ENCODE measurements at places on chromosomes 6 and 20. TPM values are rescaled to one million over a fixed set of nuclear protein-coding genes. Genes with fewer than 3 reads are reported as not detected.

Gene POPDC3
- total RNA-seq = not detected

Gene KCNK5
- 1.8 TPM for total RNA-seq

DNA sequence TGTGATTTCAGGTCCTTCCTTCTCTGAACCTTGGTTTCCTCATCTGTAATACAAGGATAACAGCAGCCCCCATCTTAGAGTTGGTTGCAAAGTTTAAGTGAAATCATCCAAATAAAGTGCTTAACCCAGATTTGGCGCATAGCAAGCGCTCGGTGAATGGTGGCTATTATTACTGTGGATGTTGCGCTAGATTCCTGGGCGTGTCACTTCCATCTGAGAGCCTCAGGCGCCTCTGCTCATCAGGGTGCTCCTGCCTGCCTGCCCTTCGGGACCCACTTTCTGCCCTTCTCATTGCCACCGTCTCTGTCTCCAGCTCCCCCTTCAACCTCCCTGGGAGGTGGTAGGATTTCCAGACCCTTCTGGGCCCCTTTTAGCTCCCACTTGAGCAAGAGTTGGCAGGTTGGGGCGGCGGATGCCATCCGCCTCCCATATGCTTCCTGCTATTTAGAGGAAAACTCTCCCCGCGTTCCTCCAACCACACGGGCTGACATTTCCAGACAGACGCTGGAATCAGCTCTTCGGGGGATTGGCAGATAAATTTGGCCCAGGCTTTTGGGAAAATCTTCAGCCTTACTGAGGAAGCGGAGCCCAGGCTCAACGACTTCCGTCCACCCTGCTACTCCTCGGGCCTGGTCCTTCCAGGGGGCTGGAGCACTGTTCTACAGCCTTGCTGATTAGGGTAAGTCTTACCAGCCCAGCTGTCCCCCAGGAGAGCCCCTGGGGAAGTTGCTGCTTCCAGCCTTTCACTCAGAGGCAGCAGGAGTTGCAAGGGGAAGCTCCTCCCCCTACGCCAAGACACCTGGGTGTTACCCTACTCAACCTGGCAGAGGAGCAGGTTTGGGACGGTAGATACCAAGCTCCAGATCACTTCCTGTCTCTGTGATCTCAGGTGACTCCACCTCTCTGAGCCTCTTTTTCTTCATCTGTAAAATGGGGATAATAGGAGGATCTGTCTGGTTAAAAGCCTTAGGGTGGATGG is 71.5 kb downstream of the DLGAP4 start:
- peaks cover 2% of the 10 kb centered on the region for H3K27me3 ChIP-seq
- H3K27ac ChIP-seq = no peak overlapping the region
- DNase-seq = no peak
- H3K36me3 ChIP-seq = no peaks in the 10 kb centered on the region
- H3K4me3 ChIP-seq = no peak overlapping the region

GRCh38 chr6:87799651-87800050 is 97.6 kb upstream of the AKIRIN2 start:
- no peak for DNase-seq
- no peaks in the 10 kb centered on the region for H3K27me3 ChIP-seq
- no peak overlapping the region for H3K4me3 ChIP-seq
- H3K4me1 ChIP-seq = no peaks in the 10 kb centered on the region

- no peak for DNase-seq
- H3K4me1 ChIP-seq = no peaks in the 10 kb centered on the region
- no peaks in the 10 kb centered on the region for H3K27me3 ChIP-seq
- H3K27ac ChIP-seq = no peak overlapping the region
- no peaks in the 10 kb centered on the region for H3K36me3 ChIP-seq
Measured at GRCh38 chr20:36098364-36098763, 56.2 kb upstream of the EPB41L1 start.

Gene NEU1
- 88.4 TPM for total RNA-seq

DNA sequence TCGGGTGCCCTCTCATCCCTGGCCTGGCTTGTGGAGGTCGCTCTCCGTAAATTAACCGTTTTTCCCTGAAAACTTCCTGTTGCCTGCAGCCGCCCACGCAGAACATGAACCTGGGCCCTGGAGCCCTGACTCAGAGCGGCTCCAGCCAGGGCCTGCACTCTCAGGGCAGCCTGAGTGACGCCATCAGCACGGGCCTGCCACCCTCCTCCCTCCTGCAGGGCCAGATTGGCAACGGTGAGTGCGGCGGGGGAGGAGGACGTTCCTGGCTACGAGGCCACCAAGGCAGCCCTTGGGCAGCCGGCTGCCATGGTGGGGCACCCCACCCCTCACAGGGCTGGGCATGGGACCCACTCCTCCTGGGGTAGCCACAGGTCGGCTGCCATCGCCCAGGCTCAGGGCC is 17.8 kb downstream of the SS18L1 start:
- H3K4me1 ChIP-seq = no peaks in the 10 kb centered on the region
- H3K4me3 ChIP-seq = no peak overlapping the region
- no peak overlapping the region for H3K27ac ChIP-seq
- H3K27me3 ChIP-seq = no peaks in the 10 kb centered on the region
- no peak for DNase-seq
- peaks cover 22% of the 10 kb centered on the region for H3K36me3 ChIP-seq

Gene TRIM15
- total RNA-seq = not detected

DNA sequence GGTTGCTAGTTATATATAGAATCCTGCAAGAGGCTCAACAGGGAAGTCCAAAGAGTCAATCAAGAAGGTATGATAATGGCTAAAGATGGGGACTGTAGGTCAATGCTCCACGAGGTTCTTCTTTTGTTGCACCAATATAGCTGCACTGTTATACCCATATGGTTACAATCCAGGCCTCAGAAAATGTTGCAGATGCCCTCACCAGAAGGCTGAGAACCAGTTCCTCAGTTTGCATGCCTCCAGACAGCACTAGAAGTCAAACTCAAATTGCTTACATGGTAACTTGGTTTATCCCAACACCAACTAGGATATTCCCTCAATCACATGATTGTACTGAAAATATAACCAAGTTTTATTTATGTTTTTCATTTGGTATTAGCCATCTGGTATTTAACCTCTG is 12.1 kb downstream of the EEF1A1 start:
- no peak overlapping the region for H3K27ac ChIP-seq
- H3K4me3 ChIP-seq = no peak overlapping the region
- no peaks in the 10 kb centered on the region for H3K27me3 ChIP-seq

Gene DOK5
- total RNA-seq = 0.14 TPM

GRCh38 chr6:79672631-79673111 is 41.5 kb downstream of the SH3BGRL2 start:
- H3K4me3 ChIP-seq = no peak overlapping the region
- DNase-seq = no peak
- peak overlapping the region; percentile 53 for H3K27ac ChIP-seq
- H3K4me1 ChIP-seq = peaks cover 5% of the 10 kb centered on the region

- H3K27me3 ChIP-seq = no peaks in the 10 kb centered on the region
- no peak overlapping the region for H3K27ac ChIP-seq
- no peaks in the 10 kb centered on the region for H3K36me3 ChIP-seq
- no peak overlapping the region for H3K4me3 ChIP-seq
- H3K4me1 ChIP-seq = no peaks in the 10 kb centered on the region
Measured at GRCh38 chr6:41170547-41171160, 7.7 kb upstream of the TREM2 start.

GRCh38 chr20:38210741-38211140 is 45.7 kb upstream of the TGM2 start:
- H3K4me1 ChIP-seq = no peaks in the 10 kb centered on the region
- no peak overlapping the region for H3K27ac ChIP-seq
- no peaks in the 10 kb centered on the region for H3K36me3 ChIP-seq
- no peak for DNase-seq
- H3K27me3 ChIP-seq = no peaks in the 10 kb centered on the region

Gene PKHD1
- total RNA-seq = 1.1 TPM

- no peaks in the 10 kb centered on the region for H3K36me3 ChIP-seq
- H3K4me3 ChIP-seq = no peak overlapping the region
- H3K27me3 ChIP-seq = no peaks in the 10 kb centered on the region
- no peaks in the 10 kb centered on the region for H3K4me1 ChIP-seq
- DNase-seq = no peak
Measured at GRCh38 chr6:151663559-151663958, 143.9 kb upstream of the ESR1 start.

GRCh38 chr6:122182061-122182460 is 217.4 kb upstream of the HSF2 start:
- no peaks in the 10 kb centered on the region for H3K4me1 ChIP-seq
- no peak for DNase-seq
- no peak overlapping the region for H3K27ac ChIP-seq

- H3K36me3 ChIP-seq = no peaks in the 10 kb centered on the region
- DNase-seq = no peak
- no peaks in the 10 kb centered on the region for H3K27me3 ChIP-seq
Measured at GRCh38 chr20:39941245-39941644, 747.8 kb downstream of the MAFB start.

Gene BCAS1
- 58.6 TPM for total RNA-seq

Gene TAF8
- total RNA-seq = 35.4 TPM

Gene SLC13A3
- total RNA-seq = 16.9 TPM

DNA sequence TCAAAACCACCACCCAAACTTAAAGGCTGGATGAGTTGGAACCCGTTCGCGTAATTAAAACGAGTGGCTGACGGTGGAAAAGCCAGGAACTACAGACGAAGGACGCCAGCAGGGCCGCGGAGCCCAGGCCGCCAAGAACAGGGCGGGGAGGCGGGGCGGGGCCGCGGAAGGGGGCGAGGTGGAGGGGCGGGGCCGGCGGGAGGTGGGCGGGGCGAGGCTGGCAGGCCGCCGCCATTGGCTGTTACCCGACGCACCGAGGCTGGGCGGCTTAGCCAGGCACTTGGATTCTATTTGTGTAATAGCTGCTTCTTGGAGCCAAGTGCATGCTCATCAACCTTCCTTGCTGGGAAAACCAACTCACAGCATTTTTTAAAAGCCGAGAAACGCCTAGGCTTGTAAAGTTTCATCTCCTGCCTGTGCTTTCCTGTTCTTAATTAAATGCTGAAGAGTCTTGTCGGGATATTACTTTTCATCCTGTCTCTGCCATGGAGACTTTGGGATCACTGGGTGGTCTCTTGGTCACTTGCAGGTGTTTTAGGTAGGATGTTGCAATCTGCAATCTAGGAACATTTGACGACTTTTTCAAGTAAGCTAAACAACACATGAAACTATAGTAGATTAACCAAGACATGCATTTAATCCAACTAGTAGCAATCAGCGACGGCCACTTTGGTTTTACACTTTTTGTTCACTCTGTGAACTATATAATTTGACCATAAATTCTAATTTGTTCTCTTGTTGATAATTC is 245.0 kb downstream of the ARID1B start:
- no peaks in the 10 kb centered on the region for H3K27me3 ChIP-seq
- H3K4me1 ChIP-seq = peaks cover 4% of the 10 kb centered on the region
- DNase-seq = peak; percentile 91
- peak overlapping the region; percentile 84 for H3K4me3 ChIP-seq
- H3K36me3 ChIP-seq = no peaks in the 10 kb centered on the region

GRCh38 chr6:49913636-49914375 is 47.5 kb upstream of the CRISP1 start:
- no peaks in the 10 kb centered on the region for H3K36me3 ChIP-seq
- H3K4me1 ChIP-seq = no peaks in the 10 kb centered on the region
- no peaks in the 10 kb centered on the region for H3K27me3 ChIP-seq
- no peak for DNase-seq
- no peak overlapping the region for H3K27ac ChIP-seq
- H3K4me3 ChIP-seq = no peak overlapping the region

DNA sequence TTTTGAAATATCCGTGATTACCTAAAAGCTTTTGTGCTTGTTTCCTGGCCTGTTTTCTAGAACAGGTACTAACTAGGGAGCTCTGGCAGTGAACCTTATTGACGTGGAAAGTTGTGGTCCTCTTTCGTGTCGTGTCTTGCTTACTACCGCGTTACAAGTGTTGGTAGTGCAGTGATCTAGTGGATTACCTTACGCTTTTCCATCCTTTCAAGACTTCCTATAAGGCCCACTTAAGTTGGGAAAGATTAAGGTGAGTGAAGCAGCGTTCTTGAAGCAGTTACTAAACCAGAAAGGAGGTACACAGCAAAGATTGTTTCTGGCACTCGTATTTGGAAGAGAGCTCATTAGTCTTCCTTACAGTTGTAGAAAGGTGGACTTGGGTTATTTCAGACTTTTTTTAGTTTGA is 1.9 kb downstream of the PNRC1 start:
- H3K4me1 ChIP-seq = no peaks in the 10 kb centered on the region
- peak; percentile 15 for DNase-seq
- H3K27me3 ChIP-seq = no peaks in the 10 kb centered on the region

GRCh38 chr20:40718982-40719729 is 30.1 kb upstream of the MAFB start:
- no peak overlapping the region for H3K27ac ChIP-seq
- DNase-seq = no peak
- H3K27me3 ChIP-seq = no peaks in the 10 kb centered on the region
- H3K4me3 ChIP-seq = no peak overlapping the region
- no peaks in the 10 kb centered on the region for H3K4me1 ChIP-seq

DNA sequence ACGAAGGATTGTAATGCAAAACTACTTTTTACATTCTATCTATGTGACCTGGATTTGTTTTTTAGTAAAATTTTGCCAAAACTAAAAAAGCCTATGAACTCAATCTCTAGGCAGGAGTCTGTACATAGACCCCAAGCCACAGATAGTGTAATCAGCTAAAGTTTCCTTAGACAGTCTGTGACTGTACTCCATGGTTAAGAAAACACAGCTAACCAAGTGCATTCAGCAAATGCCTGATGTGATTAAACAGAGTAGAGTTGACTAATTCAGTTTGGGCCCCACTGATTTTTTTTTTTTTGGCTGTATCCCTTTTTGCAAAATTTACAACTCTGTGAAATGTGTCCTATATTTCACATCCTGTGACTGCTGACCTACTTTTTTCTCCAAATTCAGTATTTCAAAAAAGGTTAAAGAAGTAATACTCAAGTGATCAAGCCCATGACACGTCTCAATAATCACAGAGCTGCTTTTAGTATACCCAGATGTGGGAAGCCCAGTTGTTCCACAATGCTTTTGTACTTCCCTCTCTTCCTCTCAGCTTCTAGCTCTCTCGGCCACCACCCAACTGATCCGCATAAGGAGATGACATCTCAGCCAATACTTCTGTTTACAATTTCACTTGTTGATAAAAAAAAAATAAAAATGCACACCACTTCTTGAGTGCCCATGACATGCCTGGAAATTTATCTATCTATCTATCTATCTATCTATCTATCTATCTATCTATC is 108.8 kb upstream of the TBX18 start:
- no peaks in the 10 kb centered on the region for H3K27me3 ChIP-seq
- H3K4me1 ChIP-seq = no peaks in the 10 kb centered on the region
- H3K36me3 ChIP-seq = no peaks in the 10 kb centered on the region
- no peak for DNase-seq

All from prostate gland (tissue), 2 donors.